ENCODE measurements at places on chromosomes 6 and 20. TPM values are rescaled to one million over a fixed set of nuclear protein-coding genes. Genes with fewer than 3 reads are reported as not detected.

CTCFL gene
- not detected for total RNA-seq

SERINC1 gene
- total RNA-seq, result 153 TPM

OVOL2 gene
- total RNA-seq, result not detected

JPH2 gene
- total RNA-seq, result 16.4 TPM

WFDC5 gene
- not detected for total RNA-seq

FAM83C gene
- not detected for total RNA-seq

NOTCH4 gene
- 2.2 TPM for total RNA-seq

EBF4 gene
- 1.5 TPM for total RNA-seq

VSTM2L gene
- total RNA-seq, result 1.0 TPM

SPACA1 gene
- total RNA-seq, result not detected

DNA sequence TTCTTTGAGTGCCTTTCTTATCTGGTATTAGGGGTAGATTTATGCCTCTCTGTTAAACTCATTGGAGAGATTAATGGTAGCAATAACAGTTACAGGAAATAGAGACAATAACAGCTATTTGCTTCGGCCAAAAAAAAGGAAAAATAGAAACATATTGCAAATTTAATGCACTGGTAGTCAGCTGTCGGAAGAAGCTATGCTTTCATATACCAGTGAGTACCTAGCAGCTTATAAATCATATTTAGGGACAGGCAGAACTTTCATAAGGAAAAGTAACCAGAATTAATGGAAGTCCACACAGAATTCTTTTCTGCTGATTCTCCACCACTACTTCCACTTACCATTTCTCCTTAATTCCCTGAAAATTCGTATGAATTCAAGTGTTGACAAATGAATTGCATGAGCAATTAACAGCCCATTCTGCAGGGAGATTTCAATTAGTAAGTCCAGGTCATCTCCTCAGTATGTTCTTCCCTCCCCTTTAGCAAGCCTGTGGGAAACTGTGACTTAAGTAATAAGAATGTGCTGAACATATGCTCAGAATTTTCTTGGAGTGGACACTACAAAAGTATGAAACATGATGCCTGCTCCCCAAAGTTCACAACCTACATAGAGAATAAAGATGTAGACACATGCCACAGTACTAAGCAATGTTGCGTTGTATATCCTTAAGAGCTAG, 196.7 kb upstream of the KCNQ5 start:
- DNase-seq, result peak; percentile 84

DNA sequence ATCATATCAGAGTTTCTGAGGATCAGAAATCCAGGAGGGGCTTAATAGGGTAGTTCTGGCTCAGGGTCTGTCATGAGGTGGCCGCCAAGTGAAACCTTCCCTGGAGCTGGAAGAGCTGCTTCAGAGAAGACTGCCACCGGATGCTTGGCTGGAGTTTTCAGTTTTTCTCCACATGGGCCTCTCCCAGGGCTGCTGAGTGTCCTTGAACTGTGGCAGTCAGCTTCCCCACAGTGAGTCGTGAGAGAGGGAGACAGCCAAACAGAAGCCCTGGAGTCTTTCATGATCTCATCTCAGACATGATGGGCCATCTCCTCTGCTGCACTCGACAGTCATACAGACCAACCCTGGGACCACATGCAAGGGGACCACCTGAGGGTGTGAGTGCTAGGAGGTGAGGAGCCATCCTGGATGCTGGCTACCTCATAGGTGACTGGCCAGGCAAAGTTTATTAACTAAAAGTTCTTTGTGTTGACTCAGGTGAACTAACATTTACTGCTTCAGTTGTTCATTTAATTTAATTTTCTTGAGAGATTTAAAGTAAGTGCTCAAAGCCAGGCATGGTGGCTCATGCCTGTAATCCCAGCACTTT, 71.5 kb downstream of the SHLD1 start:
- peak; percentile 46 for DNase-seq

GRCh38 chr6:33812669-33813068, 8.9 kb upstream of the MLN start:
- peak; percentile 67 for DNase-seq

DNA sequence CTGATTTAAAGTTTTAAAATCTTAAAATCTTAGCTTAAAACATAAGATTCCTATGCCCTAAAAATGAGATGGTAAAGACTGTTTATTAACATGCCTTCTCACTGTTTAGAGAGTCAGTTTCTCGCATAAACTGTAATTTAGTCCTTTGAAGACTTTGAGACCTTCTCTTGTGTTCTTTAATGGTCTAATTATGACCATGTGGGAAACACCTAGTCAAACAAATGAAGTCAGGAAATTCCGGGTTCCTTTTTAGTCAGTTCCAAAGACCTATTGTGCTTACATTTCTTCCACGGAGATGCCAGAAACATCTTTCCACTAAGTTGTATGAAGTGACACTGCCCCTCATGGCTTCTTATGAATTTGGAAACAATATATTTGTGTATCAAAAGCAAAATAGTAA, 64.2 kb upstream of the KIF25 start:
- no peak for DNase-seq

DNA sequence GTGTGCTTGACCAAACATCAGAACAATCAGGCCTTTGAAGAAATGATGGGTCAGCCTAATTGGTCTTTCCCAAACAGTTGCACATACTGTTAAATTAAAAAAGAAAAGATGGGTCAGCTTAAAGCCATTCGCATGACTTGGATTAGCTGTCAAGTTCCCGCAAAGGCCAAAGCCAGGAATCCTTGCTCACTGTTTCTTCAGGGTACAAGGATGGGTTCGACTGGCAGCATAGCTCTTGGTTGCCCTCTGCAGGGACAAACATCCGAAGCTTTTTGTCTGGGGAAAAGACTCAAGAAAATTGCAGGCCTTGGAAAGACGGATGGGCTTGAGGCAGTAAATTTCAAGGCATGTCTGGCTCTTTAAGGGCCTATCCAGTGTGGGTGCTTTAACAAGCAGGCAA, 168.0 kb downstream of the HDGFL1 start:
- peak; percentile 60 for DNase-seq

- peak; percentile 46 for DNase-seq
Measured at GRCh38 chr20:59955131-59955796, 3.0 kb upstream of the CDH26 start.

GRCh38 chr20:36364506-36364905, 58.4 kb downstream of the DLGAP4 start:
- no peak for DNase-seq

DNA sequence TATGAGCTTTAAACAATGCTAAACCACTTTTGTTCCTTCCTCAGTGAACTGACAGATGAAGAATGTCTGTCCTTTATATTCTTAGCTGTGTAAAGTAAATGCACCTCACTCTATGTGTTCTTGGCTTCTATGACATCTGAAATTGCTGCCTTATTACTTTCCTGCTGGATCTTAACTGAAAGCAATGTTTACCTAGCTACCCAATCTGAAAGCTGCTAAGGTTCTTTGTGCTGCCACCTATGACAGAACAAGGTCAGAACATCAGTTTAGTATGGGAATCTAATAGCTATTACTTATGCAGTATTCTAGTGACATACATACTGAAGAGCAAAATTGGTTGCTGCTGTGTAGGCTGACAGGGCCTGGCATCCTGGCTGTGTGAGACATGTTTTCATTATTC, 444.1 kb downstream of the KHDRBS2 start:
- DNase-seq, result no peak

- no peak for DNase-seq
Measured at GRCh38 chr6:130831607-130832006, 4.4 kb downstream of the SMLR1 start.

GRCh38 chr6:1162367-1163275, 149.3 kb upstream of the FOXQ1 start:
- peak; percentile 80 for DNase-seq

DNA sequence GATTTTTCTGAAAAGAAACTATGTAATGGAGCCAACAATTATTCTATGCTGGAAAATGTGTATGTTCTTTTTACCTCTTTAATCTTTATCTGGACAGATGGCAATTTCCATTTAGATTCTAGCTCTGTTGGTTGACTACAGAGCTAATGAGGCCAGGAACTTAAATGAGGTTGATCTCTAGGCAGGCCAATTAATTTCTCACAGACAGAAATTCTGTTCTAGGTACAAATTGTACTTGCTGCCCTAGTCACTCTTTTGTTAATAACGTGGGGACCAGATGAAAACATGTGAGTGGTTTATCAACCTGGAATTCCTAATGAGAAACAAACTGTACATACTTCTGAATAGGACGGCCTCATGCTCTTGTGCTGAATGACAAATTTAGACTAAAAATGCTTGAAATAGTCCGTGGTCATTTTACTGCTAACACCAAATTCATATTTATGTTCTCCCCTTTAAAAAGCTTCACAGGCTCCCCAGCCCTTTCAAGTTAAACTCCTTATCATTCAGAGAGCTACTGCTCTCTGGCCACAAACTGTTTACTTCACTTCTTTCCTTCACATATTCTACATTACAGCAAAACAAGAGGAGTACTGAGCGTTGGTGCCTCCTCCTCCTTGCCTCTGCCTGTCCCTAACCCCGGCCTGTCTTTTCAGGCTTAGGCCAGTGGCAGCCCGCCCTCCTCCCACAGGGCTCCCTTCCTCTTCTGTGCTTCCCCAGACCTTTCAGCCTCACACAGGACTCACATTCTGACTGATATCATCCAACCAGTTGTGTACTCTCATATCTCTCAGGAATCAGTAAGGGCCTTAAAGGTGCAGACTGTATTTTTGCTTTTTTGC, 41.4 kb downstream of the DTNBP1 start:
- no peak for DNase-seq

DNA sequence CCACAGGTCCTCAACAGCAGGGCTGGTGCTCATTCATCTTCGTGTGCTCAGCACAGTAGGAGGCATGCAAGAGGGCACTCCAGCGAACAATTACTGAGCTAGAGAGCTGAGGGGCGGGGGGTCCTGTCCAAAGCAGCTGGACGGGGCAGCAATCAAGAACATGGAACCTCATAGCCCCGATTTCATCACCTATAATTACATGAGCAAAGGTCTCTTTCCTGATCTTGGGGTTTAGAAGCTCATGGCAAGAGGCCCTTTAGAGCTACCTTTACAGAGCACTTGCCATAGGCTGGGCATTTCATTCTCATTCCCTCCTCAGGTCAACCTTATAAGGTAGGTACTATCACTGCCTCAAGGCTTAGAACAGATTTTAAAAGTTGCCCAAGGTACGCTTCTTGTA, 10.4 kb downstream of the MOCS1 start:
- DNase-seq, result no peak

DNA sequence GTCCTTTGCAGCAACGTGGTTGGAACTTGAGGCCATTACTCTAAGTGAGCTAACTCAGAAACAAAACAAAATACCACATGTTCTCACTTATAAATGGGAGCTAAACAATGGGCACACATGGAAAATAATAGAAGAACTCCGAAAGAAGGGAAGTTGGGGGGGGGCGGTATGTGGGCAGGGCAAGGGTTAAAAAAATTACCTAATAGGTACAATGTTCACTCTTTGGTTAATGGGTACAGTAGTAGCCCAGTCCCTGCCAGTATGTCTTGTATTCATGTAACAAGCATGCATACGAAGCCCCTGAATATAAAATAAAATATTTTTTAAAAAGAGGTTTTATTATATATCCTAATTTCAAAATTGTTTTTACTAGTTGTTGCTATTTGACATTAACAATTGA, 15.3 kb upstream of the FHL5 start:
- DNase-seq, result no peak

DNA sequence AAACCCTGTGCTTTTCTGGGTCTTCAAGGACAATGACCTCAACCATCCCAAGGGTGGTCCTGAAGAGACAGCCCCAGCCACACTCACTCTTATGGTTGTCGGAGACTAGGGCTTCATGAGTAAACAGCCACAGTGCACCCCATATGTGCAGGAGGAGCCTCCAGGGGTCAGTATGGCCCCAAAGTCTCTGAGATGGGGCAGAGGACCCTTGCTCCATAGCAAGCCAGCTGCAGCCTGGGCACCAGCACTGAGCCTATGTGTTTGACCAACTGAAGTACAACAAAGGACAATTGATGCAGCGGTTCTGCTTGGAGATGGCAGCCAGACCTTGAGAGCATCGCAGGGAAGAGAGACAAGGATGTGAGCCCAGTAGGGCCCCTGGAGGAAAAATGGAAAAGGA, 112.2 kb downstream of the LRFN2 start:
- no peak for DNase-seq

GRCh38 chr20:44856856-44857448, 28.6 kb upstream of the YWHAB start:
- DNase-seq, result peak; percentile 31

DNA sequence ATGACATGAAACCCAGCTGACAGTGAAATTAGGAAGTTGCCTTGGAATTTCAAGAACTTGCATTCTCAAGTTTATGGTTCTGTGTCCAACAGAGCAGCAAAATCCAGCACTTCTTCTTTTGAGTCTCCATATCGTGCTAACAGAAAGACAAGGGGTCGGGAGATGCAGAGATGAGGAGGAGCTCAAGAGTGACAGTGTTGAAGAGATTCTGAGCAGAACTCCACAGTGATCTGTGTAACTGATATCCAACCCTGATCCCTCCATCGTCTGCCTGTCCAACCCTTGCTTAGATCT, 21.2 kb upstream of the BTN1A1 start:
- DNase-seq, result no peak

- DNase-seq, result no peak
Measured at GRCh38 chr6:135047336-135047735, 7.3 kb downstream of the HBS1L start.

DNA sequence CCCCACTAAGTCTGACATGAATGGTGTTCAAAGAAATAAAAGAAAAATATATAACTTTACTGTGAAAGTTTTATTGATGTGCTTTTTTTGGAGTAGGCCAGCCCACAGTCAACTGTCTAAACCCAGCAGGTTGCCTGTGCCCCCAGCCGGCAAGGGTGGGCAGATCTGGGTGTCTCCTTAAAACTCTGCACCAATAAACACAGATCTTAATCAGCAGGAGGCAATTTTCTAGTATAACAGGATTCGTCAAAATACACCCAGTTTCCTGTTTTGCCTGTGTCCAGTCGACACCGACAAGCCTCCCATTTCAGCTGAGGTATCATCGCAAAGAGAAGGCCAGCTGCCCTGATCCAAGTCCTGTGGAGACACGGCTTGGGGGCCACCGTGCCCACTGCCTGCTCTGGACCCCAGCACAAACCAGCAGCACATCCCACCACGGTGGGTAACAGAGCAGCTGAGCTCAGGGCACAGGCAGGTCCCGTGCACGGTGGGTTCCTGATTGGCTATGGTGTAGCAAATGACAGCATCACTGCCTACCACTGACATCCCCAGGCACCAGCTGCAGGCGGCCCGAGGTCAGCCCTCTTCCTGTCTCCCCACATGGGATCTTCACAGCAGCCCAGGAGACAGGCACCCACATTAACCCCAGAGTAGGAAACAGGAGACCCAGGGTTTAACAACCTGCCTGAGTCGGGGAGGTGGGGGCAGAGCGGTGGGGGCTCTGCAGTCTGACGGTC, 15.7 kb downstream of the BMP7 start:
- DNase-seq, result no peak

DNA sequence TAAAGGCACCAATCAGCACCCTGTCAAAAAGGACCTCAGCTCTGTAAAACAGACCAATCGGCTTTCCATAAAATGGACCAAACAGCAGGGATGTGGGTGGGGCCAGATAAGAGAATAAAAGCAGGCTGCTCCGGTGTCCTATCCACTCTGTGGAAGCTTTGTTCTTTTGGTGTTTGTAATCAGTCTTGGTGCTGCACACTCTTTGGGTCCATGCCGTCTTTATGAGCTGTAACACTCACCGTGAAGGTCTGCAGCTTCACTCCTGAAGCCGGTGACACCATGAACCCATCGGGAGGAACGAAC, 7.3 kb upstream of the PXDC1 start:
- DNase-seq, result no peak

GRCh38 chr20:2246069-2246491, 49.7 kb upstream of the TGM3 start:
- DNase-seq, result no peak

Measured in M059J (cell line).